ENCODE measurements at places on chromosomes 12 and 14. TPM values are rescaled to one million over a fixed set of nuclear protein-coding genes. Genes with fewer than 3 reads are reported as not detected.
A peak's percentile ranks its signal among the peaks of the same experiment; 100 is the strongest.

NUAK1 gene
- 1.3 TPM for total RNA-seq

POTEM gene
- 0.10 TPM for total RNA-seq

TEX52 gene
- total RNA-seq = 0.10 TPM

IFT43 gene
- 25.0 TPM for total RNA-seq

MUCL1 gene
- total RNA-seq = not detected

CEP170B gene
- 69.3 TPM for total RNA-seq

SPSB2 gene
- 20.2 TPM for total RNA-seq

ACOT6 gene
- total RNA-seq = not detected

OR11H12 gene
- not detected for total RNA-seq

PIP4K2C gene
- 30.8 TPM for total RNA-seq

TMPRSS12 gene
- total RNA-seq = not detected

LRTM2 gene
- not detected for total RNA-seq

GALNT8 gene
- total RNA-seq = 1.1 TPM

IL22 gene
- total RNA-seq = not detected

DNA sequence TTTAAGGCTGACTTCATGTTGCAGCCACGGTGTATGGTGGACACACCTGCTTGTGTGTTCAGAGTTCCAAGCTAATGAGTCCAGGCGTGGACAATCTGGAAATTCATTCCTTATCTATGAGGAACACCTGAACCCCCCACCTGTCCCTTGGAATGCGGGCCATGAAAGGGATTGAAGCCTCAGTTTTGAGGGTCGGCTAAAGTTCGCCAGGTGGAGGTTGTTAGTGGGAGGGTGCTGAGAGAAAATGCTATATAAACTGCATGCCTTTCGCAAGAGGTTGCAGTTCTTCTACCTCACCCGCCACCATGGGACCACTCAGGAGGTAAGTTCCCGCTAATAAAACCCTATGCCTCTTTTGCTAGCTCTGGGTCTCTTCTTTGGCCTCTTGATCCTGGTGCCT lies 348.0 kb downstream of the BCL11B start:
- no peak for DNase-seq

- DNase-seq = peak; percentile 1
These were observed 60.4 kb upstream of the PELI2 start for GRCh38 chr14:56057767-56058166.

DNA sequence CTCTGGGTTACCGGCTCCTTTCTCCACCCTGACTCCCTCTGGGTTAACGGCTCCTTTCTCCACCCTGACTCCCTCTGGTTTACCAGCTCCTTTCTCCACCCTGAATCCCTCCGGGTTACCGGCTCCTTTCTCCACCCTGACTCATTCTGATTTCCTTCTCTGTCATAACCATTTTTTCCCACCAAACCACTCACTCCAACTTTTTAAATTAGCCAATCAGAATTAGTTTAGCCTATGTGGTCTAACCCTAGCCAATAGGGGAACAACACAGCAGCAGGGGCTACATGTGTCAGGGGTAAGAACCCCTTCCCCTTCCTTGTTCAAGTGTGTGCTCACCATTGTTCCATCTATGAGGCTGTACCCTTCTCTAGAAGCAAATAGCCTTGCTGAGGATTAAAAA lies 98.4 kb upstream of the RBM19 start:
- no peak for DNase-seq

DNA sequence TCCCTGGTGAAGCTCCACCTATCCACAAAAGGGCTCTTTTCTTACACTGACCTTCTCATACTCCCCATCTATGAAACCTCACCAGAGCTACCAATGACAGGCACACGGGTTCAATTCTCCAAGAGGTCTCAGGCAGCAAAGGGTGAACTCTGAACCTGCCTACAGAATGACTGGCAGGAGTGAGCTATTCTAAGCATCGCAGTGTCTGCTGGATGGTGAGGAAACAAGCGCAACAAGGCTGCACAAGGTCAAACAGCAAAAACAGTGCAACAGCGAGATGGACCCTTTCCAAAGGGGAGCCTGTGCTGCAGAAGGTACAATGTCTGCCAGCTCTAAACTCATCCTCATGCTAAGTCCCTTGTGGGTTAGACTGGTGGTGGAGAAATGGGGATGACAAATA lies 22.0 kb downstream of the TMCC3 start:
- DNase-seq = no peak

DNA sequence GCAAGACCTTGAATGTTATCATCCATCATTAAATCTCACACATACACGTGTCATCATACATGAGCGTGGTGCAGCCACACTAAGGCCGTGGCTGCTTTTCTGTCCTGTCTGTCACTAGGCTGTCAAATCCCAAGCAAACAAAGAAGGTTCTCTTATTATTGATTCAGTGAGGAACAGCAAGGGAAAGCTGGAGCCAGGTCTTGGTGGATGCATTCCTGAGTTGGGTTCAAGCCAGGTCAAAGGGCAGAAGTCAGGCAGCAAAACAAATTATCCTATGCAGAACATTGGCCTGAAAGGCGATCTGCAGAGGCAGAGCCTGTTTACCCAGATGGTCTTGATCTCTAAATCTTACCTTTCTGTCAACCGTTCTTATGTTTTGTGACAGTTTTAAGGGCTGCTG lies 252.3 kb downstream of the NEDD1 start:
- DNase-seq = no peak

- DNase-seq = no peak
These were observed 168.8 kb downstream of the ANO4 start for GRCh38 chr12:100963381-100963780.

- no peak for DNase-seq
These were observed 603.2 kb downstream of the C12orf50 start for GRCh38 chr12:87425942-87426554.

- no peak for DNase-seq
These were observed 9.8 kb downstream of the GALNT6 start for GRCh38 chr12:51381226-51382079.

GRCh38 chr14:102805371-102805891 lies 28.2 kb downstream of the TRAF3 start:
- DNase-seq = no peak

DNA sequence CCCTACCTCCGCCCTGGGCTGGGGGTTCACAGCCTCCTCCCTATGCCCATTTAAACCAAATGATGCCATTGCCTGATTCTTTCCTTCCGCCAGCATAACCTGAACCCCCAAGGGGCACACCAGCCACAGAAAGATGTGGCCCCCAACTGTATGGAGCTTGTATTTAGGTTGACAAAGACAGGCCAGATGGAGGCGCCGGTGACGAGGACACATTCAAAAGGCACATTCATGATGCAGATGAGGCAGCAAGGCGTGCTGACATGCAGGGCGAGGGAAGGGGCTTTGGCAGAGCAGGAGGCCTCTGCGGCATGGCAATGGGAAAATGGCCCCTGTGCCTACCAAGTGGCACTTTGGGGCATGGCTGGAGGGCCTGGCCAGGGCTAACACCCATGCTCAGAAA lies 112.2 kb downstream of the RFLNA start:
- DNase-seq = no peak

- no peak for DNase-seq
These were observed 140.4 kb downstream of the DACT1 start for GRCh38 chr14:58778202-58778601.

DNA sequence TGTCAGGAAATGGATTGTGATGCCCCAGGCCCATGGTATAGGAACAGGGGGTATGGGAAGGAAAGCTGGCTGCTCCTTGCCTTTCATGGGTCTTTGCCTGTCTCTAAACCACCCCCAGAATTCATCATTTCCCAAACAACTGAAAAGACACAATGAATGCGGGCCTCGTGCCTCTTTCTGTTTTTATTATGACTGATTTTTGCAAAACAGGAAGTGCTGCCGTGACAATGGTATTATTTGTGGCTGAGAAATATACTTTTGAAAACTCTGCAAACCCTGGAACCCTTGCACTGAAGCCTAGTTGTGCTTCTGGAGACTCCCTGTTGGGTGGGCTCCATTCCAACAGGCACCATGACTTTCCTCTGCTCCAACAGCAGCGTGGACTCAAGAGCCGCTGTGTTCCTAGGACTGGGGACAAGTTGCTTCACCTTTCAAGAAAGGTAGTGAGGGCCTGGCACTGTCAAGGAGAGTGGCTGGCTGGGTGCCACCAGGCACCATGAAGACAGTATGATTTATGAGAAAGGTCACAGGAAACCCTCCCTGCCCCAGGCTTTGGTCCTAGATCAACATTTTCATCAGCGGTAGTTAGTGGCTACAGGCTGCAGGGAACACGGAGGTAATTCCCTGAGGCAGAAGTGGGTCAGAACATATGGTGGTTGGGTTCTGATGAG lies 4.8 kb upstream of the DGLUCY start:
- peak; percentile 52 for DNase-seq

GRCh38 chr14:97791906-97792305 lies 994.7 kb downstream of the VRK1 start:
- peak; percentile 1 for DNase-seq

- DNase-seq = peak; percentile 51
These were observed 47.4 kb downstream of the CALM1 start for GRCh38 chr14:90444077-90444696.

DNA sequence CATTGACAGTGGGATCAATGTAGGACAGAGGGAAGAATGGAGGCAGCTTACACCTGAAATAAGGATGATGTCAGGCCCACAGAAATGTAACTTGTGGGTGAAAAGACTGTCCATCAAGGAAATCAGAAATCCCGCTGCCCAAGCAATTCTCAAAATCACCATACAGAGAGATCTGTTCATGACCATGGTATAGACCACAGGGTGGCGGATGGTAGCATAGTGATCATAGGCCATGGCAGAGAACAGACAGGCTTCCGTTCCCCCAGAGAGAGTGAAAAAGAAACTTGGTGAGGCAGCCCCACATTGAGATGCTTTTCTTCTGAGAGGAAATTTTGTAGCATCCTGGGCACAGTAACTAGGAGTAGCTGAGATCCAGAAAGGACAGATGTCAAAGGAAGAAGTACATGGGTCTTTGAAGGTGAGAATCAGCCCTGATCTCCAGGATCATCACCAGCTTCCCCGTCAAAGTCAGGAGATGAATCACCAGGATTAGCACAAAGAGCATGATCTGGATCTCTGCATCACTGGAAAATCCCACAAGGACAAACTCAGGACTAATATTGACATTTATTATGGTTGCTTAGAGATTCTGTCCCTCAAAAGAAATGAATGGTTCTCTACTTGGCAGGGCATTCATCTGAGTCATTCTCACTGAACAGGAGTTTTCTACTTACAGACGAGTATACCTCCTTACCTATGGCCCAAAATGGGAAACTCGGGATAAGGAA lies 5.5 kb upstream of the ZNF641 start:
- DNase-seq = no peak

DNA sequence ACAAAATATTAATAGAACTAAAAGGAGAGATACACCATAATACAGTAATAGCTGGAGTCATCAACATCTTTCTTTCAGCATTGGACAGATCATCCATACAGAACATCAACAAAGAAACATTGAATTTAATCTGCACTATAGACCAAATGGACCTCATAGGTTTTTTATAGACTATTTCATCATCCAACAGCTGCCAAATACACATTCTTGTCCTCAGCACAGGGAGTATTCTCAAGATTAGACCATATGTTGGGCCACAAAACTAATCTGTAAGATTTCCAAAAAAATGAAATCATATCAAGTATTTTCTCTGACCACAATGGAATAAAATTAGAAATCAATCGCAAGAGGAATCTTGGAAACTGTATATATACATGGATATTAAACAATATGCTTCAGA lies 86.9 kb downstream of the FSCB start:
- no peak for DNase-seq

DNA sequence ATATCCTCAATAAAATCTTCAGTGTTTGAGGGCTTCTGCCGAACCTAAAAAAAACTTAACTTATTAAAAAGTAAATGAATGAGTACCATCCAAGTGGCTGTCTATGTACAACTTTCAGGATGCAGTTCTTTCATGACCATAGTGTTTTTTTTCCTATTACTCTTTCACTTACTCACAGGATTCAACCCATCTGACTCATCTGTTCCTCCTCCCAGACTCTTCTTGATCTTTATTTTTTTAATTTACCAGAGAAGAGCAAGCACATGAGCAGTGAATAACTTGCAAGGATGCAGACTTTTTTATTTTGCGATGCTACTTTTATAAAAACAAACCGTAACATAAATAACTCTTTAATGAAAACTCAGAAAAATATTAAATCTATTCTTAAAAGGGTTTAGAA lies 24.5 kb downstream of the RECQL start:
- no peak for DNase-seq

DNA sequence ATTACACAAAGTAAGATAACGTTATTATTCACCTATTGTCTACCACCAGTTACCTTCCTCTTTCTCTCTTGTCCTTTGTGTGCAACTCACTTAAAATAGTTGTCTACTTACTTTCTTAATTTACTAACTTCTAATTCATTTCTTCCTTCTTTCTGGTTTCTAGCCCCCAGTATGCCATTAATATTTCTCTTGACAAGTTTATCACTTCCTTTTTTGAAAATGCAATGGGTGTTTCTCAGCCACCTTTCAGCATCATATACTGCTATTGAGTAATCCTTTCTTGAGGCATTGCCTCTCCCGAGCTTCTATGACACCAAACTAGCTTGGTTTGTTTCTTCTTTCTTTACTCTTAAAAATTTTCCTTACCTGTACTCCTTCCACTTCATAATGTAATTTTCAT lies 633.6 kb downstream of the TMTC2 start:
- DNase-seq = no peak

DNA sequence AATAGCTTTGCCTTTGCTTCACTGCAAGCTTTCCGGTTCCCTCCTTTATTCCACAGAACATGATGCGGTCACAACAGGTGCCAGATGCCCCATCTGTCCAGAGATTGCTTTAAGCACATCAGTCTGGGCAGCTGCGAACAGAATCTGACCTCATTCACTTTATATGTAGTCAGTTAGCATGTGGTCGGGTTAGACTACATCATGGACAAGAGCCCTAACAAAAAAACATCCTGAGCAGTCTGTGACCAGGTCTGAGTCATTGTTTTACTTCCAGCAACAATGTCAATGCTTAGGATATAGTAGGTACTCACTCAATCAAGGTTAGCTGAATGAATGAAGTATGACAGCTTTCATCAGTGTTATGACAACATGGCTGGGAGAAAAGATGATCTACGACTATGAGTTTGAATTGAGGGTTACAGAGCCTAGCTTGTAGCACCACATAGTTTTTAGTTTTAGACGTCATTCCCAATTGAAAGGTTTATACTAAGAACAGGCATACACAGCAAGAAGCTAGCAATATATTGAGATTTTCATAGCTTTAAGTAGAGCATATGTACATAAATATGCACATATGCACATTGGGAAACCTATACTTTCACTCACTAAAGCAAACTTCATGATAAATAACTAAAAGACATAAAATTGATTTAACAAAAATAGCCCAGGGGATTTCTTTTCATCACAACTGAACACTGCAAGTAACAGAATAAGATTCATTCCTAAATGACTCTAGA lies 64.2 kb upstream of the TMCC3 start:
- DNase-seq = no peak

GRCh38 chr12:109710747-109711595 lies 2.7 kb upstream of the FAM222A start:
- no peak for DNase-seq

- DNase-seq = no peak
These were observed 49.2 kb downstream of the PTPN21 start for GRCh38 chr14:88505621-88506020.
